NCI-H1417 (cell line): ENCODE measurements at places on chromosomes 3 and 15.

DNA sequence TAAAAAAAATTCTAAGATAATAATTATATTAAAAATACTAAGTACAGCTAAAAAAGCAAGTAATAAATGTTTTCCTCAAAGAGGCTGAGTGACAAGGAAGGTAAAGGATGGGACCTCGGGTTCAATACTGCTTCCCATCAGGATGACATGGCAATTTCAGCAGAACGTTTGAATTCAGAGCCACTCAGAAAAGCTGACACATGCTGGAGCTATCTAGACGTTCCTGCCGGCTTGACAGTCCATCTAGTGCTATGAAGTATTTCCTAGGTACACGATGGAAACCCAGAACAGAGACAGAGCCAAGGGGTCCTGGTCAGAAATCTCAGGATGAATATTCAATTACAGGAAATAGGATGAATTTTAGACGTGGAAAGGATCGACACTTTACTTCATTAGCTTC, 361.8 kb downstream of the FGF12 start:
- DNase-seq, result no peak

DNA sequence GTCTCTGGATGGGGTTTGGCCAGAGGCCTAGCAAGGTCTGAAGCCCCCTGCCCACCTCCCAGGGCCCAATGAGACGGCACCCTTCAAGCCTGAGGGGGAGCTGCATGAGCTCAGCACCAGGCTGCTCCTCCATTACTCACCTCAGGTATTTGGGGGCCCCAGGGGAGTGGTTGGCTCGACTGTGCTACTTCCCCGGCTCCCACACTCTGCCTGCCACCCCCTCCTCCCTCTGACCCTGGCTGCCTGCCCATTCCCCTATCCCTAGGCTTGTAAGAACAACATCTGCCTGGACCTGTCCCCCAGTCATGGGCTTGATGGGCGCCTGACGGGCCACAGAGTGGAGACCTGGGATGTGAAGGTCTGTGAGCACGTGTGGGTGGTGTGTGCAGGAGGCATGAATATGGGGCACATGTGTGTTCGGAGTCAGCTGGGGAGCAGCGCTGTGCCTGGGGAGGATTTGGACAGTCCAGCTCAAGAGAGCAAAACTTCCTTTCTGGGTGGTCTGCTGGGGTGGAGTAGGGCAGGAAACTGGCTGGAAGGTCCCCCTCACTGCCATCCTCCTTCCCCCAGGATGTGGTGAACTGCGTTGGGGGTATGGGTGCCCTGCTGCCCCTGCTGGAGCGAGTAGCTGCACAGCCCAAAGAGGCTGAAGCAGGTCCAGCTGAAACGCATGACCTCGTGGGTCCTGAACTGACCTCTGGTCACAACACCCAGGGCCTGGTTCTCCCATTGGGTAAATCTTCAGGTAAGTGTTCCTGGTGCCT, 17.4 kb downstream of the NBEAL2 start:
- no peak for DNase-seq

GRCh38 chr15:33107950-33108349, 86.6 kb downstream of the FMN1 start:
- DNase-seq, result no peak

DNA sequence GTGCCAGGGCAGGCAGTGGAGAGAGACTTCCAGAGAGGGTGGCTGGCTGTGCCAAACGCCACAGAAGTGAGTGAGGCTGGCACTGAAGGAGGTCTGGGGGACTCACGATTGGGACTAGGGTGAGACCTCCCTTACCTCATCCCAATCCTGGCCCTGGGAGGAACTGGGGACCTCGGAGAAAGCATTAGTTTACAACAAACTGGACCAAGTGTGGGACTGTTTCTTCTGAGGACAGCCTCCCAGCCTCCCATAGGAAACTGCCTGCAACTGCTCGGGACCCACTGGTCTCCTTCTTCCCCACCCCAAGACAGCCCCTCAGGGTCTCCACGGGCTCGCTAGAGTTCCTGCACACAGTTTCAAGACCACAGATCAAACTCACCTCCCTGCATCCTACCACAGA, 45.4 kb downstream of the ST6GAL1 start:
- DNase-seq, result no peak

- DNase-seq, result no peak
These were observed 61.8 kb upstream of the SNRK start for GRCh38 chr3:43224405-43225073.

GRCh38 chr3:51340013-51340829, 44.9 kb upstream of the MANF start:
- no peak for DNase-seq

GRCh38 chr3:14216257-14217048, 37.8 kb downstream of the LSM3 start:
- DNase-seq, result no peak

GRCh38 chr3:147737376-147737775, 328.2 kb downstream of the ZIC1 start:
- no peak for DNase-seq

GRCh38 chr15:46265664-46266347, 631.0 kb downstream of the SQOR start:
- DNase-seq, result no peak

DNA sequence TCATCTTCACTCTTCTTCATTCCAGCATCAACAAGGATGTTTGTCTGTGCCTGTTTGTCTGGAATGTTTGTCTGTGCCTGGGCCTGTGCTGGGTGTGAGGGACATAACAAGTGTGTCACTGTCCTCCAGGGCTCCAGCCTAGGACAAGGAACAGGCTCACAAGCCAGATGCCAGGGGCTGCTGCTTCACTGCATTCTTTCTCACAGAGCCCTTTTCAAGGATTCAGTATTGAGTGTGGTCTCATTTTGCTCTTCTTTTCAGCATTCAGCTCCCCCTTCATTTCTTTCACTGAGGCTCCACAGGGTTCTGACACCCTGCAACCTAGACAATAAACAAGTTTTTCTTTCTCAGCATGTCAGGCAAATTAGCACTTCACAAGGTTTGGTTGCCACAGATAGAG, 43.6 kb upstream of the KY start:
- no peak for DNase-seq

DNA sequence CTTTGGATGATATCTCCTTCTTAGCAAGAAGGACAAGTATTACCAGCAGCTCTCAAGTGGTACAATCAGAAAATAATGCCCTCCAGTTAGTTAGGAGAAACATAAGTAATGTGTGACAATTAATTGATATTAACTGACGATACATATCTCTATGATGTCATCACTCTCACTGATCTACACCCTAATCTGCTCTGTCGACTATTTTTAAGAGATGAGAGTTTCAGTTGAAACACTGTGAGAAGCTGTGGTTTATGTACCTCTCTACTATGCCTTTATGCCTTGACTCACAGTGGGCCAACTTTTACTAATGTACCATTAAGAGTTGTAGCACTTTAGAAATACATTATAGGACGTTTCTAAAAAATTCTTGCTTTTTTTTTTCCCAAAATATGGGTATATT, 8.6 kb downstream of the CEP152 start:
- DNase-seq, result no peak

DNA sequence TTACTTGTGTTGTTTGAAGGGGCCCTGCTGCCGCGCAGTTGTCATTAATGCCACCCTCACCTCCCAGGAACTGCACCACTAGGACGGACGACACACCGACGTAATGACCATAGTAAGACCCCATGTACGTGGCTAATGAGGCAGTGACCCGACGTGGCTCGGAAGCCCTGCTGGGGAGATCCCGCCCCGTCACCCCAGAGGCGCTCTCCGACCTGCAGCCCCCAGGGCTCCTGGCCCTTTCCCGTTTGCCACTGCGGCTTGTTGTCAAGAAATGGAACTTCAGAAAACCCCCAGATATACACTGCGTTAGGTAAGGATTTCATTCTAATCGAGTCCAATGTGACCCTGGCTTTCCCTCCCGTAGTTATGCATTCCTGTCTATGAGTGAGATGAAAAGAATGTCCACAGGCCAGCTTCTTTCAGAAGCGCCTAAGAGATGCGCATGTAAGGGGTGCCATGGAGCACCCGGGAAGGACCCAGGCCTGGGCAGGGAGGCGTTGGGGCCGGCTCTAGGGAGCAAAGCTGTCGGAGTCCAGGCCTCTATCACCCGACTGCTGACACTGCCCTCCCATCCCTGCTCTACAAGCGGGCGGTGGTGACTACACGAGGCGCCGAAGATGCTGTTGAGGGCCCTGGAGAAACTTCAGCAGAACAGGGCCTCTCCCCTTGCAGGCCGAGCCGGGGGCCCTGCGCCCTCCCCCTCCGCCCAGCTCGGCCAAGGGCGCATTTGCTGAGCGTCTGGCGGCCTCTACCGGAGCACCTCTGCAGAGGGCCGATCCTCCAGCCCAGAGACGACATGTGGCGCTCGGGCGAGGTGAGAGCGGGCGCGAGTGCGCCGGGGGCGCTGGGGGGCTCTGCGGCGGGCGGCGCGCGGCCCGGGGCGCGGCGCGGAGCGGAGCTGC, at the start of gene GABRA5:
Gene GABRA5, plus strand, starts transcription at position 765 of the 902 bp plus-strand sequence. CDS start 2,187 bp downstream, outside the sequence.
- DNase-seq, result peak; percentile 16

DNA sequence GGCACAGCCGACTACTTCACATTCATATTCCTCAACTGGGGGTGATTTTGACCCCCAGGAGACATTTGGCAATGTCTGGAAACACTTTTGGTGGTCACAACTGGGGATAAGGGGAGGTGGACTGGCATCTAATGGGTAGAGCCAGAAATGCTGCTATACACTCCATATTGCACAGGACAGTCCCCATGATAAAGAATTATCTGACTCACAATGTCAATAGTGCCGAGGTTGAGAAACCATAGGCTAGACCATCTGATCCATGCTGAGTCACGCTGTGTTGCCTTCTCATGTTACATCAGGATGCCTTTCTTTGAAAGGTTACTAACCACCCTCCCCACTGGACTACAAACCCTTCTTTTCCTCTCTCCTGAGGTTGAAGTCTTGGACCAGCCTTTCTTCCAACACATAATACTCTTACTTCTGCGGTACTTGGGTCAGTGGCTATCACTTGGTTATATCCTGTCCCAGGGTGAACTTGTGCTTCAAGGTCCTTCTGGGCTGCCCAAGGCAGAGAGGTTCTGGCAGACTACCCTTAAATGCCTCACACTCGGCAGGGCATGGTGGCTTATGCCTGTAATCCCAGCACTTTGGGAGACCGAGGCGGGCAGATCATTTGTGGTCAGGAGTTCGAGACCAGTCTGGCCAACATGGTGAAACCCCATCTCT, 68.8 kb downstream of the CTNNB1 start:
- no peak for DNase-seq

- no peak for DNase-seq
These were observed 334.1 kb upstream of the GRM7 start for GRCh38 chr3:6526861-6527260.

DNA sequence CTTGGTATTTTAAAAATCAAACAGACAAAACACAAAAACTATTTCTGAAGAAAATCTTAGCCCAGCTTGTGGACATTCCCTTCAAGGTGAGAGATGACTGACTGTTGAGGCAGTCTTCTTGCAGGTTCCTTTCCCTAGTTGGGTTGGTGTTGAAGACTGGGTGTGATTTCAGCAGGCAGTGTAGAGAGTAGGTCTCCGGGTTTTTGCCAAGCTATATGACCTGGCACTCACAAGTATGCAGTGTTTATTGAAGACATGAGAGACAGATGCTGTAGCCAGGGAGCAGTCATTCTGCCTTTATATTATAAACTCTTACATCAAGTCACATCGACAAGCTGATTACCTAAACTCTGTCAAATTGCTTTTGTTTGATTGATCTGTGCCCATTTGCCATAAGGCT, 17.5 kb downstream of the SENP8 start:
- peak; percentile 64 for DNase-seq

DNA sequence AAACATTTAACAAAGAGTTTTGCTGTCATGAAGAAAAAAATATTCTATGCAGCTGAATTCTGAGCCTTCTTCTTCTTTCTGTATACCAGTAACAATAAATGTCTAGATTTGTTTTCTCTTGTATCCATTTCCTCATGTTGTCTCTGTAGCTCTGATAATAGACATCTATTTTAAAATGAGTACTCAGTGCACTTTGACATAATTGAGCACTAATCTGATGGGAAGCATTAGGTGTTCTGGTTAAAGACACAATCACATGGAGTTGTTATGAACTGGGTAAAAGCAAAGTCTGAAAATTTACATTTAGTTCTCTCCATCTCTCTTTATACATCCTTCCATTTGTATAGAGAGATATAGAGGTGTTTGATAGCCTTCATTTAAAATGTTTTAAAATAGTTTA, 230.0 kb downstream of the BCHE start:
- no peak for DNase-seq

GRCh38 chr3:77605865-77606264, 566.0 kb downstream of the ROBO2 start:
- DNase-seq, result no peak

DNA sequence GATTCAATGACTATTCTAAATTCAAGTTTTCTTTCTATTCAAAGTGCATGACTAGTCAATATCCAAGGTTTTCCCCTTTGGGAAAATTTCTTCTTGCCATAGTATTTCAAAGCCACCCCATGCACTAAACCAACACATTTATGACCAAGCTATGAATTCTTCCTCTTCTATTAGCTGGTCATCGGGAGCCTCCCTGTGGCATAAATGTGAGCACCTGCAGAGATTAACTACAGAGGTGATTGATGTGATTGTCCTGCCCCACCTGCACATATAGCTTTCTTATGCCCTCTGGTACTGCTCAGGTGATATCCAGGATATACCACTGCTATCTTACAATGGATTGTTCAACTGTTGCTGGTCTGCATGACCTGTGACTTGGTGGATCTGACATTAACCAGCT, 694.9 kb downstream of the ZBBX start:
- no peak for DNase-seq

DNA sequence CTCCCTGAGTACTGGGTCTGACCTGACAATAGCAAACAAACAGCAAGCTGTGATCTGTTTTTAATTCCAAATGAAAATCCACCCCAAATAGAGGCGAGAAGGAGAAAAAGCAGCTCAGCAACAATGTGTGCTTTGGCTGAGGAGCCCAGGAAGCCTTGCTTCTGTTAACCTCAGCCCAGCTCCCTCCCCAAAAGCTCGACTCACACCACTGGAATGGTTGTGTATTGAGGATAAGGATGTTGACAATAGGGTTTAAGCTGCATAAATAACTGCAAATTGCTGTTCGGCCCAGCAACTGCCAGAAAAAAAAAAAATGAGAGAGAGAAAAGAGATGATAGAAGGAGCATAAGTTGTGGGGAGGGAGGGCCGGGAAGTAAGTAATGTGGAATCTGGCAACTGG, 104.0 kb upstream of the TBC1D5 start:
- no peak for DNase-seq

GRCh38 chr3:42745776-42746454, 27.1 kb downstream of the CCDC13 start:
- no peak for DNase-seq

GRCh38 chr15:89765694-89766093, 10.4 kb upstream of the MESP2 start:
- DNase-seq, result no peak

- no peak for DNase-seq
These were observed 100.0 kb downstream of the MME start for GRCh38 chr3:155179966-155180757.
